ENCODE measurements at places on chromosomes 11 and 22.

DNA sequence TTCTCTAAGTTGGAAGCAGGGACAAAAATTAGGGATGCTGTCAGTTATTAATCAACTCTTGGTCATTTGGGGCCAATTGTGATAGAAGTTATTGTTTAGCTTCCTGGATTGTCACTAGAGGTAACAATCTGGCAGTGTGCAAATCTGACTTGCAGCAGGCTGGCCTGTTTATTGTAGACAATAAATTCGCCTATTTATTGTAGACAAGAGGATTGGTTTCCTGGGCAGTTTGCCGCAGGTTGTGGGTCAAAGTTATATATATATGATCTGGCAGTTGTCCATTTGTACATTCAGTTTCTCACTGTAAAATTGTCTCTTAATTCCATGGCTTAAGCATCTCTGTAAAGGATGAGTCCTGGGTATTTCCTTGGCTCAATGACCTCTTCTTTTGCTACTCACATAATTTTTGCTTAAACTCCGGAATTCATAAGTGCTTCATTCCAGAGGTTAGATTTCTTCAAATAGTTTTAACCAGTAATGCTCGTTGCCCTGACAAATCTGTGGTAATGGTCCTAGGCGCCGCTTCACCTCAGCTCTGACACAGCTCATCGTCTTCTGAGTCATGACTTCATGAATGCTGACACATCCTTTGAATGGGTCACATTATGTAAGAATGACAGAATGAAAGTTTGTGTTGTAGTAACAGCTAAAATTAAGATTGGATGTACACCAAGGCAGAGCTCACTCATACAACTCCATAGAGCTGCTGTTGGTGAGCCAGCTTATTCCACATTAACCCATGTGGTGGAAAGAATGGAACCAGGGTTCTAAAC, 7.8 kb upstream of the MMP3 start:
- no peak for DNase-seq

GRCh38 chr11:67576735-67577475, 6.7 kb upstream of the GSTP1 start:
- no peak for DNase-seq

DNA sequence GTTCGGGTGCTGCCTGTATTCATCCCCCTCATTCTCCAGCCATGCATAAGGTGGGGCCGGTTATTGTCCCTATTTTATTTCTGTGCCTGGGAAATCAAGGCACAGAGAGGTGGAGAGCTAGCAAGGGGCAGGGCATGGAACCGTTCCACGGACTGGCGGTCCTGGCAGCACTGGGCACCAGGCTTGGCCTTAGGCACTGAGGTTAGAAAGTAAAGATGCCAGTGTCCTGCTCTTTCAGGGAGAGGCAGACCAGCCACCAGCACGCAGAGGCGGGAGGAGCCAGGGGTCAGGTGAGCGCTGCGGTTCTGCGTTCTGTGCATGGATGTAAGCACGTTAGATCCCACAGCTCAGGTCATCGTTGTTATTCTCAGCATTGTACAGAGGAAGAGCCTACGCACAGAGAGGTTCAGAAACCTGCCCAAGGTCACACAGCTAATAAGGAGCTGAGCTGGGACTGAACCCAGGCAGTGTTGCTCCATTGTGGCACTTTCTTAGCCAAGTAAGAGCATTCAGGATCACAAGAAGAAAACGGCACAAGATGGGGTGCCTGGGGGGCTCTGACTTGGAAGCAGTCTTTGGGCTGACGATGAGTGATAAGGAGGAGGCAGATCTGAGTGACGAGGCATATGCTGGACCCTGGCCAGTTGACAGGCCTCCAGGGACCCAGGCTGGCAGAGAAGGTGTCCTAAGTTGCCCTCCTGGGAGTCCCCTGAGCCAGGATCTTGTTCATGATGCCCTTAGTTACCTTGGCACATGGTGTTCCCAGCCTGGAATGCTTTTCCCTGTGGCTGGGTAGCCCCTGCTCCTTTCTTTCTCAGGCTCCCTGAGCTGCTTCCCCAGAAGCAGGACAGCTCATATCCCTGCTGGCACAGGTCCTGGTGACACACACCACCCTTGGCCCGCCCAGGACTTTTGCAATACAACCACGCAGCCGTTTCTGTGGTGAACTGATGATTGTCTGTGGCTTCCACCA, 41.1 kb downstream of the OSBPL5 start:
- no peak for DNase-seq

GRCh38 chr11:6332066-6332465, 11.8 kb upstream of the CAVIN3 start:
- no peak for DNase-seq

- DNase-seq = no peak
Observed at GRCh38 chr22:27970596-27971220, 51.7 kb upstream of the PITPNB start.

DNA sequence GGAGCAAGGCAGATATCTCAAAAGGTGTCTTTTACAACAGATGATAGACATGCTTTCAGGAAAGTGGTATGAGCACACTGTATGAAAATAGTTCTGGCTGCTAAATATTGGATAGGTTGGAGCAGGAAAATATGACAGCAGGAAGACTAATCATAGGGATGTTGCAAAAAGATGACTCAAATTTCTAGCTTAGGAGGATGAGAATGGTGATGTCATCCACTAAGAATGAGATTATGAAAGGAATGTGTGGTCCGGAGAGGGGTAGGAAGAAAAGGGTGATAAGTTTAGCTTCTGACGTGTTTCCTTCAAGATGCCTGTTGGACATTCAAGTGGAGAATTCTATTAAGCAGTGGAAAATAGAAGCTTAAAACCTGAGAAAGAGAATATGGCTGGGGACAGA, 46.4 kb downstream of the RCN1 start:
- DNase-seq = no peak

DNA sequence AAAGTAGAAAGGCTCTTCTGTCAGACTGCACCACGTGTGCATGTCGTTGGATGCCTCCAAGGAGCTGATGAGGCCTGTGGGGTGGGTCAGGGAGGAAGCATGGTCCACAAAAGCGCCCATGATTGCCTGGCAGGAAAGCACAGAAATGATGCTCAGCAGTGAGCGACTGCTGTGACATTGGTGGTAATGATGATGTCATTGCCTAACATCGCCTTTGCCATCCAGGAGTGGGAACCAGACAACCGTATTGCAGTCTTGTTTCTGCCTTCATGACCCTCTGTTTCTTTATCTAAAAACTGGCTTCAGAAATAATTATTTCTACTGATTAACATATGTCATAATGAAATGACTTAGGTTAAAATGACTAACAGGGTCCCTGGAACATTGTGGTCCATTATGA, 477.8 kb upstream of the B3GAT1 start:
- no peak for DNase-seq

- DNase-seq = no peak
Observed at GRCh38 chr11:126366064-126366822, 10.8 kb downstream of the ST3GAL4 start.

GRCh38 chr11:87198266-87198881, 160.6 kb downstream of the TMEM135 start:
- DNase-seq = no peak

DNA sequence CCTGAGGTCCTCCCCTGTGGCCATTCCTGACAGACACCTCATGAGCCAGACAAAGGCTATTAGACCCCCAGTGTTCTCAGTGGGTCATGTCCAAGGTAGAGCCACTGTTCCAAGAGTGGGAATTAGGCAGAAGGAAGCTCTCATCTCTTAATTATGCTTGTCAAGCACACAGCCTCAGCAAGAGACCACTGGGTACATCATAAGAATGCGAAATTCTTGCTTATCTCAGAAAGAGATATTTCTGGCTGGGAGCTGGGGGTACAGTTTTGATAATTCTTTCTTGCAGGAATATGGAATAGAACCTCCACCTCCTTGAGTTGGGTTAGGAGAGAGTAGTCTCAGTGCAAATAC, 1280.0 kb upstream of the CNTN5 start:
- no peak for DNase-seq

GRCh38 chr11:60485987-60486386, 6.6 kb upstream of the MS4A12 start:
- DNase-seq = no peak

DNA sequence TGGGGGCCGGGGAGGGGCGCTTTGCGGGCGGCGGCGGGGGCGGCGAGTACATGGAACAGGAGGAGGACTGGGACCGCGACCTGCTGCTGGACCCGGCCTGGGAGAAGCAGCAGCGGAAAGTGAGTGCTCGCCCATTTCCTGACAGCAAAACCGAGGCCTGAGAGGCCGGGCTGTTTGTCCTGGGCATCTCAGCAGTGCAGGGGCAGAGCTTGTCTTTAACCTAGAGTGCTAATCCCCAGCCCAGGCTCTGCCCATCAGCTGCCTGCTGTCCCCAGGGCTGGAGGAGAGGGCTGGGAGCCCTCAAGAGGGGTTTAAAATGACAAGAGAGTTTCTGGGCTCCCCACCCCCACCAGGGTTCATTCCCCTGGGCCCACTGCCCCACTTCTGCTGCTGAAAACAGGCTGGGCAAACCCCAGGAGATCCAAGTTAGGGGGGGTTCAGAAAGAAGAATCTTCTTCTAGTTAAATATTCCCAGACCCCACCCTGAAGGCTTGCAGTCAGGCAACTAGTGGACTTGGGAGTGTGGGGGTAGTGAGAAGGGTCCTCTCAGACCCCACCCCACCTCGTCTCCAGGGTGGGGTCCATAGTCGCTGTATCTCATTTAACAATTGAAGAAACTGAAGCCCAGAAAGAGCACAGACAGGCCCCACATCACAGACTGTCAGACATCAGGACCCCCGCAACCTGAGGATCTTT, 411 bp downstream of the ACTN3 start:
- no peak for DNase-seq

DNA sequence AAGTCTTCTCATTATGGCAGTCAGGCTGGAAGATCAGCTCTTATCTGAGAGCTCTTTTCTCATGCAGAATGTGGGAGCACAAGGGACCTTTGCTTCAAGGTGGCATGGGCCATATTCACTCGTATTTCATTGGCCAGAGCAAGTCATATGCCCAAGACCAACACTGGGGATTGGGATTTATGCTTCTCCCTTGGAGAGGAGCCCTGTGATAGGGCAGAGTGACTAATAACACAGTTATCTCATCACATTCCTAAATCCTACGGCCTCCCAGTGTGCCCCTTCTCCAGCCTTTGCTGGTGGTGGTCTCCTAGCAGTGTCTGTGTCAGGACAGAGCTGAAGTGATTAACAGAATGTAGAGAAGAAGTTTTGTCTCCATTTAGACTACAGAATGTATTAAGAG, 48.6 kb downstream of the SYT9 start:
- DNase-seq = no peak

DNA sequence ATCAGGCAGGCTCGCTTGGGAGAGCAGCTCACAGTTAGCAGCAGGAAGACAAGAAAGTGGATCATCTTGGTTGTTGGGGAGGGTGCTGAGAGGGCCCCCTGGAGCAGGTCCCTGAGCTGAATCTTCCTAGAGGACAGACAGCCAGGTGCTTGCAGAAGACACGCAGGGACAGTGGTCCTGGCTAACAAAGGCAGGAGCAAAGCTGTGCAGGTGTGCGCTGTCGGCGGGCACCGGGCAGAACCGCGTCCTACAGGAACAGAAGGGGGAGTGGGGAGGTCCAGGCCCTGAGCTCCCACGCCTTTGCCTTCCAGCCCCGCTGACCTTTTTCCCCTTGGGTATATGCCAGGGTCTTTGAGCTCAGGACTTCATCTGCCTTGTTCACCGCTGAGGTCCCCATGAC, 30.1 kb upstream of the PARVB start:
- DNase-seq = no peak

DNA sequence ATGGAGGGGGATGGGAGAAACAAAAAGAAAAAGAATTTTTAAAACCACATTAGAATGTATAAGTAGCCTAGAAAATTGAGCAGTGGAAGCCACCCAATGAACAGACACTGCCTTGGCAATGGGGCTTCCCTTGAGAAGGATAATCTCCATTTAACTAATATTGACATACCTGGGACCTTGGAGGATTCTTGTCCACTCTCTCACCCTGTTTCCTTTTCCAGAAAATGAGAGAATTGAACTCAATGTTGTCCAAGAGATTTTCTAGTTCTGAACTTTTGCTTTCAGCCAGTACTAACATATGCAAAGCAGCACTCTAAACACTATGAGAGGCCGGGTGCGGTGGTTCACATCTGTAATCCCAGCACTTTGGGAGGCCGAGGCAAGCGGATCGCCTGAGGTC, 524 bp downstream of the MS4A8 start:
- DNase-seq = no peak

DNA sequence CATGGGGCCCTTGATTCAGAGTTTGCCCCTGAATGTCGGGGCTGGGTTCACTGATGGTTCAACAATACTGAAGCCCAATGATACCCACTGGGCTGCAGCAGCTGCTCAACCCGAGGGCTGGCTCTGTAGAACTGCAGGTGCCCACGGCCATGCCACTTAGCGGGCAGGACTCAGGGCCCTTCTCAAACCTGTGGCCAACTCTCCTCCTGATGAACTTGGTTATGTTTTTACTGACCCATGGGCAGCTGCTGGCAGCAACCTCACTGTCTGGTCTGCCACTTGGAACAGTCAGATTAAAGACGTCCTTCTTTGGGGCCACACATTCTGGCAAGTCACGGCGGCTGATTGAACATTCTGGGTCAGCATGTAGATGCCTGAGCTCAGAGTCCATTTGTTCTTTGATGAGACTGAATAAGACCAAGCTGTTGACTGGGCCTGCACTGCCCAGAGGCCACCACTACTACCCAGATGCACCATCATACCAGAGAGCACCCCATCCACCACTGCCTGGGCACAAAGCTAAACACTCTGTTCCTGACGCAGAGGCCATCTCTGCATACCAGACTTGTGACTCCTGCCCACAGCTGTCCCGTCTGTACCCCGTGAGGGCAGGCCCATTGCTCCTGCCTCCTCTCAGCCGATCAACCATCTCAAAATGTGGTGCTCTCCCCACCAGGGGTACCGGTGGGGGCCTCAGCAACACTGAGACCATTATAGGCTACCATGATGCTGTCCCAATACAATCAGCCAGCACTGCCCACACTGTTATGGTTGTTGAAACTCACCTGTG, 67.8 kb downstream of the SHANK2 start:
- DNase-seq = no peak

GRCh38 chr11:108085672-108086071, 35.7 kb upstream of the ACAT1 start:
- DNase-seq = no peak

DNA sequence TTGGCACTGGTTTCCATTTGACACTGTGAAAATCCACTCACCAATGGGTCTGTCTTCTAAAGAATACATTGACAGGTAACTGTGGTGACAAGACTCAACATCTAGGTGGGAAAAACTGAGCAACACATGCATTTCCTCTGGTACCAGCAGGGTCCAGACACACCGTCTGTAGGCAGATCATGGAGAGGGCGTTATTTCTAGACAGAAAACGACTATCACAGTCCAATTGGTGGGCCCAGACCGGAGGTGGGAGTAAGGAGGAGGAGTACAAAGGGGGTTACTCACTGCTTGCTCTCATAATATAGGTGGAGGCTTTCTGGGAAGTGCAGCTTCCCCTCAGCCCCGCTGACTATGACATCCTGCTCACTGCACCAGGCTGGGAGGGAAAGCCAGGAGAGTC, 9.9 kb downstream of the OVCH2 start:
- no peak for DNase-seq

DNA sequence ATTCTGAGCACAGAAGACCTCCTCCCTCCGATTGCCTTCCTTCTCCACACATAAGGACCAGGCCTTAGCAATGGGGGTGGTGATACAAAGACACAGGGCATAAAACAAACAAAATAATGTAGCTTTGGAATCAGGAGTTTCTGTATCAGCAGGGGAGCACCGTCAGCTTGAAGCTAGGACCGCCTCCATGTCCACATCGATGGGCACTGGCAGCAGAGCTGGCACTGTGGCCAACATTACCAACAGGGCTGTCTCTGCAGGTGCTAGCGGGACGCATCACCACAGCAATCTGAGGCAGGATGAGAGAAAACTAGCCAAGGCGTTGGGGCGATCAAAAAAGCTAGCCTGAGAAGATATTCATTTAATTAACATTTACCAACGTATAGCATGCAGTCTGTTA, 201.4 kb downstream of the MAML2 start:
- no peak for DNase-seq

Measured in activated CD4-positive, CD25-positive, alpha-beta regulatory T cell (primary cell).